ENCODE measurements at places on chromosomes 7 and 10.

GRCh38 chr10:48194830-48195229 is 79.7 kb downstream of the FRMPD2 start:
- no peak for DNase-seq

- no peak for DNase-seq
Observed at GRCh38 chr7:112381311-112382091, 68.8 kb upstream of the IFRD1 start.

DNA sequence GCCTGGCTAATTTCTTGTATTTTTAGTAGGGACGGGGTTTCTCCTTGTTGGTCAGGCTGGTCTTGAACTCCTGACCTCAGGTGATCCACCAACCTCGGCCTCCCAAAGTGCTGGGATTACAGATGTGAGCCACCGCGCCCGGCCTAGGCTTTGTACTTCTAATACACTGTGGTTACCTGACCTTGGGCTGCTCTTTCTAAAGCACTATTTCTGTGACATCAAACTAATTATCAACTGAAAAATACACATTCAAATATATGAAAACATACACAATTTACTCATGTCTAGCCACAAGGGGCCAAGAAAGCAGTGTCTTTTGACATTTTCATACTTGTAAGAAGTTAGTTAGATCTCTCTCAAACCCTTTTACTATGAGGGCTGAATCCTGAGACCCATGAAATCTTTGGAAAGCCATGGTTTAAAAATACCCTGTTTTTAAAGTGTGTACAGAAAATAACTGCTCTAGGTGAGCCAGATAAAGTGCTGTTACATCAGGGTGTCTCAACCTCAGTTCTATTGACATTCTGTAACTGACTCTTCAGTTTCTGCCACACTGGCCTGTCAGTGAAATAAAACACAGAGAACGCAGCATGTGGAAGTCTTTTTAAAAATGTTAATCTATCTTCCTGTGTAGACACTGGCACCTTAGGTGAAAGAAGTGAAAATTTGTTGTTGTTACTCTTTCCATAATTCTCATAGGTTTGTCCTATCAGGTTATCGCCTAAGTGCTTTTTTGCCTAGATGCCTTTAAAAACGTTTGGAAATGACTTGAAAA is 58.8 kb downstream of the CREM start:
- no peak for DNase-seq

- peak; percentile 49 for DNase-seq
Observed at GRCh38 chr7:151085691-151086620, at the start of gene AGAP3. Gene AGAP3 (plus strand): TSS chr7:151086475. CDS start chr7:151086742, 267 bp downstream.

- DNase-seq, result no peak
Observed at GRCh38 chr7:30787486-30787885, 16.3 kb downstream of the MINDY4 start.

- no peak for DNase-seq
Observed at GRCh38 chr10:132107186-132107948, 41.6 kb downstream of the JAKMIP3 start.

- no peak for DNase-seq
Observed at GRCh38 chr10:71363936-71364335, 32.8 kb upstream of the CDH23 start.

DNA sequence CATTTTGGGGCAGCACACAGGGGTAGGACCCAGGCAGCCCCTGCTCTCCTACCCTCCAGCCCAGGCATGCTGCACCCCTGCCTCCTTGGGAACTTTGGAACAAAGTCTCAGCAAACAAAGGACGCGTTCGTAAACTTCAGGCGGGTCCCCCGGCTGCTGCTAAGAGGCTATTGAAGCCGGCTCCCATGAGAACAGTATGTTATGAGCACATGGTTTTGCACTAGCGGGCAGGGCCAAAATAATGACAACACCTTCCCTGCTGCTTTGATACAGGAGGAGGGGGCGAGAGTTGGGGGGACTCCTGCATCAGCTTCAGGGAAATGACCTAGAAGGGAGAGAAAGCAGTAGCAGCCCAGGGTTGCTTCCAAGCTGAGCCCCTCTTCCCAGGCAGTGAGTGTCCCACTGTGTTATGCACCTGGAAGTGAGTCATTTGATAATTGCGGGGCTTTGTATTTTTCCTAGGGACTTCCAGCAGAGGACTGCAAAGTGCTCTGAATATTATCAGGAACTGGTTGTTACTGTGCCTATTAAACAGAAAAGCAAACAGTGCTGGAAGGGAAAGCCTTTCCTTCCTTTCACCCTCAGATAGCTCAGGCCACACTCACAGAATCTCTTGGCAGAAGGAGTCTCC is 6.9 kb downstream of the ITPRIP start:
- no peak for DNase-seq

DNA sequence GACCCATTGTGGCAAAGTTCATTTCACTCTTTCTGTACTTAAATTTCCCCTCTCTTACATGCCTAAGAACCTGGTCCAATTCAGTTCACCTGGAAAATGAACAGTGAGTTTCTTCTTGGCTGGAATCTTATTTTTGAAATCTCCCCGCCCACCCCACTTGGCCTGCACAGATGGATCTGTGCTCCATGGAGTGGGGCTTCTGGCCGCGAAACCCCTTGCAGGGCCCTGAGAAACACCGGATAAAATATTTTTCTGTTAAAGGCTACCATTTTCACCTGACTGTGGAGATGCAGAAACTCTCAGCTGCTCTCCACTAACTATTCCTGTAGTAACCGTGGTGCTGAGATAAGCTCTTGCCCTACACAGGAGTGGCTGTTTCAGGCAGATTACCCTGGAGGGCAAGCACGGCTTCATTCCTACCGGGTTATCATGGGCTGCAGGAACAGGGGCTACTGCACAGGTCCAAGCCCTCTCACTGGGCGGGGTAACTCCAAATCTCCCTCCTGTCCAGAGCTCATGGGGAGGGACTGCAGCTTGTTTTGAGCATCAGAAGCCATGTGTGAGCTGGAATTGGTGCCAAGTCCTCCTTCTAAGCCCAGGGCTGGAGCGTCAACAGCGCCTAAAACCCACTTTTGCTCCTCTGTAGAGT is 118.9 kb downstream of the PRPF18 start:
- no peak for DNase-seq

- no peak for DNase-seq
Observed at GRCh38 chr7:117810642-117811512, 62.4 kb downstream of the CTTNBP2 start.

DNA sequence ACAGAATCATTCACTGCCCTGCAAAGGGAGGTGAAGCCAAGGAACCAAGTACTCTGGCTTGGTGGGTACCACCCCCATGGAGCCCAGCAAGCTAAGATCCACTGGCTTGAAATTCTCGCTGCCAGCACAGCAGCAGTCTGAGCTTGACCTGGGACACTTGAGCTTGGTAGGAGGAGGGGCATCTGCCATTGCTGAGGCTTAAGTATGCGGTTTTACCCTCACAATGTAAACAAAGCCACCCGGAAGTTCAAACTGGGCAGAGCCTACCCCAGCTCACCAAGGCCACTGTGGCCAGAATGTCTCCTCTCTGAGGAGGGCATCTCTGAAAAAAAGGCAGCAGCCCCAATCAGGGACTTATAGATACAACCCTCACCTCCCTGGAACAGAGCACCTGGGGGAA is 1050.0 kb upstream of the GHITM start:
- no peak for DNase-seq

- no peak for DNase-seq
Observed at GRCh38 chr7:105336009-105336408, 52.7 kb downstream of the SRPK2 start.

DNA sequence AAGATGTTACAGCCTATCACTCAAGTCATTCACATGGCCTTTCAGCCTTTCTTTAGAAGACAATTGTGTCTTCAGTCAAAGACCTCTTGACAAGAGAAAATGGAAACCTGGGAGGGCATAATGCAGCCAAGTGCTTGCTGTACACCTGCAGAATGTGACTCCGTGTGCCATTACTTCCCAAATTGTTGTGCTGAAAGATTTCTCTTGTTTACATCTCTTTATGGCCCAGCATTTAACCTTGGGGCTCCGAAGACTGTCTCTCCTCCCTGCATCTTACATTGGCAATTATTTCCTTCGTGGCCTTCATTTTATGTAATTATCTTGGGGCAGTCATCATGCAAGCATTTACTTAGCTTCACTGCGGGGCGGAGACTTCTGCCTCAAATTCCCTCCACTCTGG is 287.0 kb downstream of the TCF7L2 start:
- no peak for DNase-seq

DNA sequence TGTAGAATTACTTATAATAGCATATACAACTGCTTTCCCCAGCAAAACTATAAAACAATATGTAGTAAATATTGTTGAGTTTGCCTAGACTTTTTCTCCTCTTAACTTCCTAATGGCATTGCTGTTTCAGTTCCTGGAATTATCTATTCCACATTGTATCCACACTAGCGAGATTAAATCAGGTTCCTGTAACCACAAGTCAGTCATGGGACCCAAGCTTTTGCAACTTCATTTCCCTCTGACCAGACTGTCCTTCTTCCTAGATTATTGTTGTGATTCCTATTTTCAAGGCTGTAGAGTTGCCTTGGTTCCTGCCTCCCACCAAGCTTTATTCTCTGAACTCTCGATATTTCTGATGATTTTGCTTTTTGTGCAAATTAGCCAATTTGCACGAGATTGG is 173.3 kb upstream of the ZNF804B start:
- DNase-seq, result no peak

GRCh38 chr10:47321521-47322195 is 596 bp upstream of the GDF2 start:
- no peak for DNase-seq

DNA sequence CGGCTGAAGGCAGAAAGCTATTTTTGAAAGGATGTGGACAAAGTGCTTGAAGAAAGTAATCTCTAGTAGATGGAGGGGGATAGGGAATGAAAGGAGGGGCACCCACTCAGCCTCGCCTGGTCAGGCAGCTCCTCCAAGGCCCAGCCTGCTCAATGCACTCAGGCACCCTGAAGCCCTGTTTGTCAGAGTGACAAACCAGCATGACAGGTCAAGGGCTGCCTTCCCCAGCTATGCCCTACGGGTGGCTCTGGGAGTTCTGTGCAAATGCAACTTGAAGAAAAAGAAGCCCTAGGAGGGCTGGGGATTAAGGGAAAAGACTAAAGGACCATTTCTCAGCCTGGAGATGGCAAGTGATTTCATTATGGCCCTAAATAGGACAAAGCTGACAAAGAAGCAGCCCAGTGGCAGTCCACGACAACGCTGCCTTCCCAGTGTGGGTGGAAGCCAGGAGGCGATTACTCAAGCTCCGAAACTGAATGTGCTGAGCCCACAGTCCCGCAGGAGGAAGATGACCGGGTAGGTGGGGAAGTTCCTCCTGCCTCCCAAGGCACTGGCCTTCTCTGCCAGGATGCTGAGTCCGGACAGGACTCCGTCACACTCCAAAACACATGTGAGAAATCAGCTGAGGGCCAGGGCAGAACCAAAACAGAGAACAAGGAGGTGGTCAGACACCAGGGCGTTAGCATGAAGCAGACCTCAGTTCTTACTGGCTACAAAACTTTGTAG is 16.3 kb downstream of the LIPA start:
- DNase-seq, result no peak

GRCh38 chr7:1926908-1927306 is 256.8 kb downstream of the ELFN1 start:
- DNase-seq, result no peak

DNA sequence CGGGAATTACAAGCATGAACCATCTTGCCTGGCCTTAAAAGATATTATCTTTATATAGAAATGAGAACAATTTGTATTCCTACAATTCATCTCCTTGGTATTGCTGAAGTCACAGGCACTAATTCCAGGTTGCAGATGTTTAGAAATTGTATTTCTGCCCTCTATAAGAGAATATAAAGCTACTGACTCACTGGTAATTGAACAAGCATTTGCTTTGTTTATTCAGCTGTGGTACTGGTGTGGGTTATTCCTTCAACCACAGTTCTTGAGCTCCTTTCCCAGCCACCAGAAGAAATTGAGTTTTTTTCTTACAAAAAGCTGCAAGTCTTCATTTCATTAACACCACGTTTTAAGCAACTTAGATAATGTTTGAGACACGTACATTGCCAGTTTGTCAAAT is 29.0 kb upstream of the MPP7 start:
- no peak for DNase-seq

DNA sequence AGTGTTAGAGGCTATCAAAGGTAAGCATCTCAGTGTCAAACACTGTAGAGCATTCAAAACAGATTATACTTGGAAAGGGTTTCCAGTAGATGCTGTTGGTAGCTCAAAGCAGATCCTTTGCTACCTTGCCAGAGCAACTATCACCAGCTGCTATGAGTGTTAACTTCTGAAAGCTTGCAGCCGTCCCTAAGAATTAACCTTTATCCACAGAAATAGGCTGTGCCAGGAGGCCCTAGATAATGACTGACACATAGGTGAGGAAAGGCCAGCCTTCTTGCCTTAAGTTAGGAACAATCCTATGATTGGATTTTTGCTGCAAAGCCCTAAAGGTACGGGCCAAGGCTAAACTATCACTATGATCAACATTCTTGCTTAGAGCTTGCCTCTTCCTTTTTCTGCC is 263.2 kb downstream of the DGKB start:
- DNase-seq, result no peak

DNA sequence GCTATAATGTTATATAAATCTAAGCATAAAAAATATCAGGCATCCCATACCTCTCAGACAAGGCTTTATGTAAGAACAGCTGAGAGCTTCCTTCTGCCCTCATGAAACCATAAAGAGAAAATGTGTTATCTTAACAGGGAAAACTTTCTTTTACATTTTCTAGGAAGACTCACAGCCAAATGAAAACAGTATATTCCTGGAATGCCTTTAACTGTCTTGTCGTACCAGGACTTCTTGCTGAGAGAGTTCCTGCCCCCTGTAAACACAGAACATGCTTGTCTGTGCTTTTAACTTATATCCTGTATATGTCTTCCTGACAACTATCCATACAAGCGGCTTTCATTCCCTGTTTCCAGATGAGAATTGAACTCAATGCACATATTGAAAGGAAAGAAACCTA is 64.8 kb upstream of the AHR start:
- DNase-seq, result no peak
